ENCODE measurements at places on chromosomes 16 and 17.

- DNase-seq: no peak
Observed at GRCh38 chr17:14359163-14360020, 58.5 kb downstream of the HS3ST3B1 start.

GRCh38 chr17:61139219-61139618, 260.4 kb upstream of the TBX2 start:
- DNase-seq: no peak

DNA sequence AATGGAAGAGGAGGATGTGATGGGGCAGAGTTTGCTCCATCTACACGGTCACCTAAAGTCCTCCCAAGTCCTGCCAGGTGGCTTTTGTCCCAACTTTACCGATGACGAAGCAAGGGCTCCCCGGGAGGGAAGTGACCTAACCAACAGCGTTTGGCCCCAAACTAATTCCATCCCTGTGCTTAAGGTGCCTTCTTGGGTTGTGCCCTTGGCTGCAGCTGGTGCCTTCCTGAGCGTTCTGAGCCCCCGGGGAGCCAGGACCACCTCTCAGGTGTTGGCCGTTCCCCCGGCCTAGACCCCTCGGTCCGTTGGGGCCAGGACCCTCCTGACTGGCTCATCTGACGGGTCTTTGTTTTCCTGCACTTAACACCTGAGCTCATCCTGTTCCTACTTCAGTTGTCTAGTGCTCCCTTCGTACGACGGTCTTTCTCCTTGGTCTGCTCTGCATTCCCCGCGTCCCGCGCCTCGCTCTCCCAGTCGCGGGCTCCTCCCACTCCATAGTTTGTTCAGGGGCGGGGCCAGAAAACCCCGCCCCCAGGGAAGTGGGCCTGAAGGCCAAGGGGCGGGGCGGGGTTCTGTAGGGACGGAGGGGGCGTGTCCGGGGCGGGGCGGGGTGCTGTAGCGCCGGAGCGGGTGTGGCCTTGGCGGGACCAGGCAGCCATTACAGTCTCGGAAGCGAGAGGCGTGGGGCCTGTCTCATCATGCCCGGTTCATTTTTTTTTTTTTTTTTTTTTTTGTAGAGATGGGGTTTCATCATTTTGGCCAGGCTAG, 822 bp upstream of the ZSCAN10 start:
- DNase-seq: peak; percentile 54

GRCh38 chr16:27799896-27800295, 250.0 kb downstream of the KATNIP start:
- no peak for DNase-seq

GRCh38 chr16:70682239-70683145, 3.4 kb downstream of the MTSS2 start:
- no peak for DNase-seq

Measured in NCI-H1105 treated with DMSO at 0.1 percent for 48 hours (cell line).